Naive thymus-derived CD4-positive, alpha-beta T cell (primary cell): ENCODE measurements at places on chromosomes 6 and 20.
A peak's percentile ranks its signal among the peaks of the same experiment; 100 is the strongest.

GRCh38 chr20:47761482-47762047, 23.7 kb downstream of the SULF2 start:
- DNase-seq = no peak

- no peak for DNase-seq
Measured at GRCh38 chr6:89894169-89894568, at the start of gene GJA10. TSS of gene GJA10 (plus strand) at chr6:89894469. CDS start at chr6:89894469, 0 bp downstream.

DNA sequence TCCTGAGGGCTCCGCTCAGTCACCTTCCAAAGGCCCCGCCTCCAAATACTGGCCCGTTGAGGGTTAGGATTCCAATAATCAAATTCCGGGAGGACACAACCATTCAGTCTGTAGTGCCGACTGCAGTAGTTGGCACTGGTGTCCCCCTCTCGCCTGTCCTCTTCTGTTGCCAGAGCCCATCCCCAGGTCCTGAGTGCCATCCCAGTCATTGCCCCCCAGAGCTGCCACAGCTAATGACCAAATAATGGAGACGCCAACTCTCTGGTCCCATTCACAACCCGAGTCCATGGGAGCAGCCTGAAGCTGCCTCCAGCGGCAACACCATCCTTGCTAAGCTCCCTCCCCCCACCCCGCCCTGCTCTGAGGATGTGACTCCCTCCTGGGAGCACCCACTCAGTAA, 115.9 kb downstream of the JPH2 start:
- DNase-seq = no peak

DNA sequence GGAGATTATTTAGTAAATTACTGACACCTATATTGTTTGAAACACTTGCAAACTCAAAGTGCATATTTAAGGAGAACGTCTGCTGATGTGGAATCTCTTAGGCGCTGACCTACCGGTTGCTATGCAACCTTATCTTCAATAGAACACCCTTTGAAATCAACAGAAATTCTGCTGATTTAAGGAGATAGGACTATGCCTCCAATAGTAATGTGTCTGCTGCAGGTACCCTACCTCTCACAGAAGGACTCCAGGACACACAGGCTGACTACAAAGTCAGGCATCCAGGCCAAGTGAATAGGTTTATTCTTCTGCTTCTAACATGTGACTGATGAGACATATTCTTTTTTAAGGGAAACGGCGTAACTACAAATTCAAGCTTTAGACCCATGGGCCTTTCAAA, 311.7 kb downstream of the CBLN4 start:
- DNase-seq = no peak

DNA sequence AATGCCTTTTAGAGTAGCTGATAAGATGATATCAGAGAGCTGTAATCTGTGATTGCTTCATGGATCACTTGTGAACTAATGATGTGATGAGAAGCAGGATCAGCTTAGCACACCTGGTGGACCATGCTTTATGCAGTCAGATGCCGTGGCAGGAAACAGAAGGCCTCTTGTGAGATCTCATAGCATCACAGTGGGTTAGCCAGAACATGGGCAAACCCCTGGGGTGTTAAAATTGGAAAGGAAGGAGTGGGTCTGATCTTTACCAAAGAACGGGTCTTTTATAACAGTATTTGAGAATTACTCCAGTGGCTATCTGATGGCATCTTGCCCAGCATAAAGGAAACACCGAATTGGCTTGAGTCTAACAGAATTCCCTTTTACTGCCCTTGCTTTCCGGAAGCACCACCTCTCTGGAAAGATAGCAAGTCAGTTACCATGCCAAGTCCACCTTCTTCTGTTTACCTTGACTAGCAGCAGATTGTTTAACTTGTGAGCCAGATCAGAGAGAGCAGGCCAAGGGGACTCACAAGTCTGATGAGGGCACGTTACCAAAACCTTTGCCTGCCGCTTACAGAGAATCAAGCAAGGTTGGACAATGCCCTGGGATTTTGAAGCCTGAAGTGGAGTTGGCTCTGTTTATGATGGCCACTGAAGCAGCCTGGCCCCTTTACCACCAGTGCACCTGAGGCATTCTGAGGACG, 20.9 kb upstream of the SRF start:
- no peak for DNase-seq

GRCh38 chr20:8018958-8019245, 659 bp downstream of the TMX4 start:
- DNase-seq = peak; percentile 76

DNA sequence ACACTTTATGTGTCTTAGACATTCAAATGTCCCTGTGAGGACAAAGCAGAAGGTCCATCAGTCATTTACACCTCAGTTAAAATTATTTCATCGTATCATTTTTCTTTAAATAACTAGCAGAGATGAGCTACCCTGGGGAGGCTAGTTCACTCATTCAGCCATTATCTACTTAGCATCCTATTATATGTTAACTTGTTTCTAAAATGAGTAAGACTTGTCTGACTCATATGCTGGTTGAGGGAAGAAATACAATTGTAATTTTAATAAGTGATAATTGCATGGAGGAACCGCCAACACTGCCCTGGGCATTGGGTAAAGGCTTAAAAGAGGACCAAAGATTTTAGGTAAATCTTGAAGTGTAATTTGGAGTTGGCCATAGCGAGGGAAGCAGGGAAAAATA, 12.4 kb upstream of the PTPRK start:
- no peak for DNase-seq

GRCh38 chr6:69155467-69155866, 520.4 kb downstream of the ADGRB3 start:
- DNase-seq = no peak

GRCh38 chr6:24905483-24905882, 30.3 kb downstream of the RIPOR2 start:
- DNase-seq = no peak

GRCh38 chr20:48261398-48261910, 476.2 kb upstream of the SULF2 start:
- no peak for DNase-seq

DNA sequence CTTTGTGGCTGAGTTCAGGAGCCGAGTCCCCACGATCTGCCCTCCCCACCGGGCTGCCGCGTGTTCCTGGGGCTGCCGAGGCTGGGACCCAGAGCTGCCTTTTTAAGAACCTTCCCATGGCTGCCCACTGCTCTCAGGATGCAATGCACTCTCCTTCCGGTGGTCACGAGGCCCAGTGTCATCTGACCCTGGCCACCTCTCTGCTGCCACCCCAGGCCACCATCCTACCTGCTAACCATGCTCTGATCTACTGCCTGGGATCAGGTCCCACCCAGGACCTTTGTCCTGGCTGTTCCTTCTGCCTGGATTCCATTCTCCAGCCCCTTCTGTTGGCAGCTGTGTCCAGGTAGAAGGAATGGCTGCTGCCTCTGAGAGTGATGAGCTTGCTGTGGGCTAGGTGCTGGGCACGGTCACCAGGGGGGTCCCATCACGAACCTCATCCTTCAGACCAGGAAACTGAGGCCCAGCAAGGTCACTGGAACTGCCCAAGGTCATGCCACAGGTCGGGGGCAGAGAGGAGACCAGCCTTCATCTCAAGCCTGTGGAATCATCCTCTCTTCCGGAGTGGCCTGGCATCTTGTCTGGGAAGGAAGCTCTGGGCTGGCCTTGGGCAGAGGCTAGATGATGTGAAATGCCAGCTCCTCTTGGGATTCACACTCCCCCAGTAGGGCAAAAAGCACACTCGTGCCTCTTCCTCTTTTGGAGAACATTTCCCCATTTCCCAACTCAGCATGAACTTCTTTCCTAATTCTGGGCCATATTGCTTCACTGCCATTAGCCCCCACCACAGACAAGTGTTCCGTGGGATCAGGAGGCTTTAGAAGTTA, 20.5 kb downstream of the PCK1 start:
- DNase-seq = no peak

DNA sequence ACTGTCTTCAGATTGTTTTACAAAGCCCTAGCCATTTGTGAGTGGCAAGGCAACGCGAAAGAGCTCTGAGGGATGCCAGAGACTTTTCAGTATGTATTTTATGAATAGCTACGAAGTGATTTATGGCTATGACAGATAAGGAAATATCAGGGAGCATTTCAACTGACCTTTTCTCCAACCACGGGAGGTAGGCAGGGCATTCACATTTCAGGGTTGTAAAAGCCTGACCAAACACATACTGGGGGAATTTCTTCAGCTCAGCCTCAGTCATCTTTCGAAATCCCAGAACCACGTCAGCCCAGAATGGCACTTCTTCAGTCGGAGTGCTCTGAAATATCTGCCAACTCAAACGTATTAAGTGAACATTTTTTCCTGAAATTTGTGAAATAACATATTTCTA, 10.8 kb downstream of the DDO start:
- DNase-seq = no peak

DNA sequence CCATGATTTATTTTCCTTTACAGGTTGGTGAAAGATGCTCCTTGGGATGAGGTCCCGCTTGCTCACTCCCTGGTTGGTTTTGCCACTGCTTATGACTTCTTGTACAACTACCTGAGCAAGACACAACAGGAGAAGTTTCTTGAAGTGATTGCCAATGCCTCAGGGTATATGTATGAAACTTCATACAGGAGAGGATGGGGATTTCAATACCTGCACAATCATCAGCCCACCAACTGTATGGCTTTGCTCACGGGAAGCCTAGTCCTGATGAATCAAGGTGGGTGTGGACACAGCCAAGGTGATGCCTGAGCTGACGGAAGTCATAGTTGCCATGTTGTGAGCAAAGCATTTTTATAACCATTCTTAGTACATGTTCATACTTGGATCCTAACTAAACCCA, 34.6 kb upstream of the CALHM6 start:
- DNase-seq = no peak

DNA sequence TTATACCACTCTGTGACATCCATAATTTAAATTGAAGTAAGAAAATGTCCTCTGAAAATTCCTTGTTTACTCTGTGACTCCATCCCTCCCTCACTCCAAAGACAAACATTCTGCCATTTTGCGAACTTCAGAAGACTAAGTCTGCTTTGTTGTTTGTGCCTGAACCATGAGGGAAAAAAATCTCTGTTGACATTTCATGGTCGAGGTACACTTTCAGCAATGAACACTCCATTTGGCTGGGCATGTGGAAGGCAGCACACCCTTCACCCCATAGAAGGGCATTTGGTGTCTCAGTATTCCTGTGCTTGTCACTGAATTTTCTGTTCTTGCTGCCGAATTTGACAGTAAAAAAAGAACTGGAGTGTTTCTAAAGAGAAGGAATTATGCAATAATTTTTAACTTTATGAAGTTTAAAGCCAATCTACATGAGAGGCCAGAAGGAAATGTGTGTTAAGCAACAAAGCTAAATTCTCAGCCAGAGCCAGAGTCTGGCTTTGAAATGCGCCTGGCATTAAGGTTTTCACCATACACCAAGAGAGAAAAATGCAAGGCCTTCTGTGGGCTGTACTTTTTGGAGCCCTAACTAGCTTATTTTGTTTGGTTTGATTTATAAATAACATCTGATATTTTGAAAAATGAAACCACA, 4.7 kb upstream of the PBOV1 start:
- no peak for DNase-seq

DNA sequence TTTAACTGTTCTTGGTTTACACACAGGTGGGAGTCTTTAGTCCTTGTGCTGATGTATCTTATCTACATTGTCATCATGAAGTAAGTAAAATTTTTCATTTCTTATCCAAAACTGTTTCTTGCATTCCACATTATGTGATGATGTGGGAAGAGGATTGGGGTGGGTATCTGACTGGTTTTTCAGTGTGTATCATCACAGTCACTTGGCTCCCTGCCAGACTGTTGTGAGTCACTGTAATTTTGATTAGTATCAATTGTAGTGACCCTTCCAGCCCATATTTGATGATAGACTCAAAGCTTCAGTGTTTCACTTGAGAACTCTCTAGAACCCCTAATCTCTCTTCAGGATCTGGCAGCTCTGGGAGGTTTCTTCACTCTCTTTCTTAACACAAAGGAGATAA, 84.5 kb upstream of the RIN2 start:
- no peak for DNase-seq

DNA sequence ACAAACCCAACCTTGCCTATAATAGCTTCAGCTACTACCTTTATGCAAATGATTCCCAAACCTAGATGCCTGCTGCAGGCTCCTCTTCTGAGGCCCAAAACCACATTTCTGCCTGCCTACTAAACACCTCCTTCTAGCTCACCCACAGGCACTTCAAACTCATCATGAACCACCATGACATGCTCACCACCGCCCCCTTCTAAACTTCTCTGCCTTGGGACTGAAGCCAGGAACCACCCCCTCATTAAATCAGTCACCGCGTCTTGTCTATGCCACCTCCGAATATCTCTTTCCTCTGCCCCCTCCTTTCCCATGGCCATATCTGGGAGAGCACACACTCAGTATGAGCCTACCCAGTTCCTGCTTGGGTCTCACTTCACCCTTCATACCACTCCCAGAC, 101.2 kb downstream of the SNAP25 start:
- no peak for DNase-seq

GRCh38 chr6:69673298-69673697, 123.5 kb downstream of the LMBRD1 start:
- DNase-seq = no peak

DNA sequence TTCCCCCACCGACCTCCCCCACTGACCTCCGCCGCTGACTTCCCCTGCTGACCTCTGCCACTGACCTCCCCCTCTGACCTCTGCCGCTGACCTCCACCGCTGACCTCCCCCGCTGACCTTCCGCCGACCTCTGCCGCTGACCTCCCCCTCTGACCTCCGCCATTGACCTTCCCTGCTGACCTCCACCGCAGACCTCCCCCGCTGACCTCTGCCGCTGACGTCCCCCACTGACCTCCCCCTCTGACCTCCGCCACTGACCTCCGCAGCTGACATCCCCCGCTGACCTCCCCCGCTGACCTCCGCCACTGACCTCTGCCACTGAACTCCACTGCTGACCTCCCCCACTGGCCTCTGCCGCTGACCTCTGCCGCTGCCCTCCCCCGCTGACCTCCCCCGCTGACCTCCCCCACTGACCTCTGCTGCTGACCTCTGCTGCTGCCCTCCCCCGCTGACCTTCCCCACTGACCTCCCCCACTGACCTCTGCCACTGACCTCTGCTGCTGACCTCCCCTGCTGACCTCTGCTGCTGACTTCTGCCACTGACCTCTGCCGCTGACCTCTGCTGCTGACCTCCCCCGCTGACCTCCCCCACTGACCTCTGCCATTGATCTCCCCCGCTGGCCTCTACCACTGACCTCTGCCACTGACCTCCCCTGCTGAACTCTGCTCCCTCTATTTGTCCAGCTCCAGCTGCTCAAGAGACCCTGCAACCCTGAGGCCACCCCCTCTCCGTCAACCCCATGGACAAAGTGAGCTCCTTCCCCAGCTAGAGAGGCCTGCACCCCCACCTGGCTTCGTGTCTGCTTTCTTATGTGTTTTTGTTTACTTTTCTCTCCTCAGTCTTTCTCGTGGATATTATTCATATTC, 91.4 kb upstream of the AFDN start:
- DNase-seq = no peak

DNA sequence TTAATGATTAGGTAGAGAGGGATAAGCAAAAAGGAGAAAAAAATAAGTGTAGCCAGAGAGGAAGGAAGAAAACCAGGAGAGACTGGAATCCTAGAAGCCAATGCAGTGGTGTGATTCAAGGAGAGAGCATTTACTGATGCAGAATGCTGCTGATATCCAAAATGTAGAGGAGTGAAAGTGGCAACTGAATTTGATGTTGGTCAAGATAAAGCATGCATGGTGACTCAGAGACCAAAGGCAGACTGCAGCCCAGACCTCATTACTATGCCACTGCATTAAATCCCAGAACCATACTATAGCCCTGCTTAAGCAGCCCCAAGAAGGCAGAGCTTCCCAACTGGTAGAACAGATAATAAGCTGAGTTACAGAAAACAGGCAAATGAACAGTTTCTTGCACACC, 15.8 kb downstream of the KLHL32 start:
- DNase-seq = no peak
